Activated gamma-delta T cell (primary cell): ENCODE measurements at places on chromosomes 13 and 19.

- DNase-seq: no peak
Observed at GRCh38 chr13:84553227-84553626, 671.0 kb upstream of the SLITRK1 start.

- no peak for DNase-seq
Observed at GRCh38 chr19:52391135-52391534, 6.5 kb upstream of the ZNF528 start.

GRCh38 chr19:49988433-49988832 lies 27.5 kb upstream of the SIGLEC11 start:
- DNase-seq: no peak

- no peak for DNase-seq
Observed at GRCh38 chr19:30090963-30091362, 148.9 kb downstream of the URI1 start.

DNA sequence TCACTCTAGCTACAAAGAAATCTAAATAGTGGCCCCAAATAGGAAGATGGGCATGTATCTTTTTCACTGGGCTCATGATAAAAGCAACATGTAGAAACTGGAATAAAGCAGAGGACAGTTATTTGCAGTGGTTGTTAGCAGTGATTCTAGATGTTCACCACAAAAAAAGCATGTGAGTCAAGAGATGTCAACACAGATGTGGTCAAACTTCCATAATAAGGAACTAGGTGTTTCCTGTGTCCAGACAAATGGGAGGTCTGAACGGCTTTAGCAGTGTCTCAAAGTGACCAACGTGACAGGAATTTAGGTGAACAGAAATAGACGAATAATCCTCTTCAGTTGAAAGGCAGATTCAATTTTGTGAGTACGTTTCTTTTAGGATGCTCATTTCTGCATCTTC lies 162.7 kb downstream of the TBC1D4 start:
- DNase-seq: no peak

DNA sequence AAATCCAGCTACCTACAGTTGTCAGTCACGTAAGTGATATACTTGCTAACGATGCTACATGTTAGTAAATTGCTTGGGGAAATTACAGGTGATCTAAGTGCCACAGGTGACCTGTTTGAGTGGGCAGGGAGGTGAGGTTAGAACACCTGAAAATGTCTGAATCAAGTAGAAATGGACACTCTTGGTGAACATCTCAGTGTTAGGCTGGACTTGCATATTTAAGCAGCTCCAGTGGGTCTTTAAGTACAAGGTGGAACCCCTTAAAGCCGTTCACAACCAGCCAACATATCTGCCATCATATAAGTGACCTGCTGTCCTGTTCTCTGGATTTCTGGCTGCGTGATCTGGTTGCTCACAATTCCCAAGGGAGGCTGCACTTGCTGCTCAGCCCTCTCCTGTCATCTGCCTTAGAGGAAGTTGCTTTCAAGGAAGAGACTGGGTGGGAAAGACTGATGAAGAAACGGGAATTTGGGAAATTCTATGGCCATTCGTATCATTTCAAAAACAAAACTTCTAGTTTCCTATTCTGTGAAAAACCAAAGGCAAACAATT lies 244.0 kb downstream of the DCLK1 start:
- DNase-seq: no peak

DNA sequence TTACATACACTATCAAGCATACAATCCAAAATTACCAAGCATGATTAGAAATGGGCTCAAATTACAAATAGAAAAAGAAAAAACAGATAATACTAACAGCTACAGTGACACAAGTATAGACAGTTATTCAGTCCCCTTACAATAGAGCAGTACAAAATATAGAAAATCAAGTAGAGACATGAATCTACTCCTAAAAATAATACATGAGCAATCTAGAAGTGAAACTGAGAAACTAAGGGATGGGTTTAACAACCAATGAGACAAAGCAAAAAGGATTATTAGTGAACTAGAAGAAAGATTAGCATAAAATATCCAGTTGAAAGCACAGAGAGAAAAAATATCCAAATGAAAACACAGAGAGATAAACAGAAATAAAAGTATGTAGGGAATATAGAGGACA lies 426.7 kb downstream of the TBC1D4 start:
- DNase-seq: no peak

DNA sequence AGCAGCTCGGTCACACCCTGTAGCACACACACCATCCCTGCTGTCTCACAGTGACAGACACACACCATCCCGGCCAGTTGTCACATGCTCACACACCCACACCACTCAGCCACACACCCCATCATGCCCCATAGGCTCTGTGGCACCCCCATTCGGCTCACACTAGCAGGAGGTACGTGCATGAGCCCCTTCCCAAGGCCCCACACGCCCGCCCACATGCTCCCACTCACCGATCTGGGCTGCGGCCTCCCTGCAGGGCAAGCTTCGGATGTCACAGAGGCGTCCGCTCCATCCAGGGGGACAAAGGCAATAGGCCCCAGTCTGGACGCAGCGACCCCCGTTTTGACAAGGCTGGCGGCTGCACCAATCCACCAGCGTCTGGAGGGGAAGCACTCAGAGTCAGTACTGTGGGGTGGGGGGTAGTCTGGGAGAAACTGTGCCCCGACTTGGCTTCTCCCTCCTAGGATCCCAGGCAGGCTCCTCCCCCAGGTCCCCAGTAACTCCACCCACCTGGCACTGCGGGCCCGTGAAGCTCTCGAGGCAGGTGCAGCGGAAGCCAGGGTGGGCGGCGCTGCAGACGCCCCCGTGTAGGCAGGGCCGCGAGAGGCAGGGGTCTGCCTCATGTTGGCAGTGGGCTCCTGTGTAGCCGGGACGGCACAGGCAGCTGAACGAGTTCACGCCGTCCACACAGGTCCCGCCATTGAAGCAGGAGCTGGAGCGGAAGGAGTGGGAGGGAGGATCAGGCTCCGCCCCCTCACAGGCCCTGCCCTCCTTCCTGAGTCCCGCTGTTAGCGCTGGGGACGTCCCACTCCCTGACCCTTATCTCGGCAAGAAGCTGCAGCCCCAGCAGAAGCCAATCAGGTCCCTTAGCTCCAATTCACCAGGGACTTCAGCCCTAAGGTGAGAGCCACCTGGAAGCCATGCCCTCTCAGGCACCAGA lies 20.1 kb downstream of the NOTCH3 start:
- DNase-seq: no peak

DNA sequence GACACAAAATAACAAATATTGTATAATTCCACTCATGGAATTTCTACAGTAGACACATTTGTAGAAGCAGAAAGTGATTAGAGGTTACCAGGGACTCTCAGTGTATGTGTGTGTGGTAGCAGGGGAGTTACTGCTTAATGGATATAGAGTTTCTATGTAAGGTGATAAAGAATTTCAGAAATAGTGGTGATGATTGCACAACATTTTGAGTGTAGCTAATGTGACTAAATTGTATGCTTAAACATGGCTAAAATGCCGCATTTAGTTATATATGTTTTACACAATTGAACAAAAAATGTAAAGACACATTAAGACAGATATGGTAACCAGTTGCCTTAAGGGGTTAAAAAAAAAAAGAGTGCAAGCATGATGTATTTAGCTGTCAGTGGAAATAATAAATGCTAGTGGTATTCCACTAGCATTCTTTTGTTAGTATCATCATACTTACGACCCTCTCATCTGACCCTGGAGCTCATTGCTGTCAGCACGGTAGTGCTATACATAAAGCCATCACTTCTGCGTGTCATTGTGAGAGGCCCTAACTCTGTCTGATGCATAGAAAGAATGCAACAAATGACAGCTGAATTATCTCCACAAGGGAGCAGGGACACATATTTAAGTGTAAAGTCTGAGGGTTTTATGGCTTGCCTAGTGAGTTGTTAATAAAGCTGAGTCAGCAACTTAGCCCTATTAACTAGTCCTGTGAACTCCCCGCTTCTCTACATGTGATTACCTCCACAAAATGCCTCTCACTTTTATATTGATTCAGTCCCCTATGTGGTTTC lies 134.1 kb upstream of the RXFP2 start:
- no peak for DNase-seq

DNA sequence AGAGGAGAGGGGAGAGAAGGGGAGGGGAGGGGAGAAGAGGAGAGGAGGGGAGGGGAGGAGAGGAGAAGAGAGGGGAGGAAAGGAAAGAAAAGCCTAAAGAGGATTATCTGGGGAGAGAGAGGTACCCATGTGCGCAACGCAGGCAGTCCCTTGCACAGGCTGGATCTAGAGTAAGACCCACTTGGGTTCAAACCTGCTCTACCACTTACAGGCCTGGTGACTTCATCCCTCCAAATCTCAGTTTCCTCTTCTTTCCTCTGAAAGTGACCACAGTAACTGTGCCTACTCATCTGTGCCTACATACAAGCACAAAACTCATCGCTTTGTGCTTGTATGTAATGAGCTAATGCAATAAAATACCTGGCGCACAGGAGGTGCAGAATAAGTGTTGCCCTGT lies 732 bp upstream of the MAP1S start:
- DNase-seq: no peak

DNA sequence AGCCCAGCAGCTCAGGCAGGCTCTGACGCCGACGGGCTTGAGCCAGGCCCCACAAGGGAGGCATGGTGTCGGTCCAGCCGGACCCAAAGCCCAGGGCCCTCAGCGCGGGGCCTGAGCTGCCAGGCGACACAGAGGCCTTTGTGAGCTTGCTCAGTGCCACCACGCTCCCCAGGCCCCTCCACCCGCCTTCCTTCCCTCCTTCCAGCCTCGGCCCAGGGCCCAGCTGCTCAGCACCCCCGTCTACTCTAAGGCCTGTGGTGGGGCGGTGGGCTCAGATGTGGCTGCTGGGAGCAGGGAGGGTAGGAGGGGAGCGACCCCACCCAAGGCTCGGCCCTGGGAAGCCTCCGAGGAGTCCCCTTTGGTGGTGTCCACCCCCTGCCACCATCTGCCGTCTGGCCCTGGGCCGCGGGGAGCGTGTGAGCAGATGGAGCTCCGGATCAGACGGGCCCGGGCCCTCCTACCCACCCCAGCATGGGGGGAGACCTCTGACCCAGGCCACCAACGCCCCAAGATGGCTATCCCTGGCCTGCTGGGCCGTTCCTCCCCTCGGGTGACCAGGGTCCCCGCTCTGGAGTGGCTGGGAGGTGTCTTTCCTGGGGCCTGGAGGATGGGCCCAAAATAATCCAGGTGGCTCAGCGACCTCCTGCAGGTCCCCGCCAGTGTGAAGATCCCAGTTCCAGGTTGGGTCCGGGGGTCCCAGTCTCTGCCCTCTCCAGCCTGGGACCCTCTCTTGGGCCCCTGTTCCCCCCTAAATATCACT lies 7.8 kb downstream of the ZBTB7A start:
- no peak for DNase-seq

DNA sequence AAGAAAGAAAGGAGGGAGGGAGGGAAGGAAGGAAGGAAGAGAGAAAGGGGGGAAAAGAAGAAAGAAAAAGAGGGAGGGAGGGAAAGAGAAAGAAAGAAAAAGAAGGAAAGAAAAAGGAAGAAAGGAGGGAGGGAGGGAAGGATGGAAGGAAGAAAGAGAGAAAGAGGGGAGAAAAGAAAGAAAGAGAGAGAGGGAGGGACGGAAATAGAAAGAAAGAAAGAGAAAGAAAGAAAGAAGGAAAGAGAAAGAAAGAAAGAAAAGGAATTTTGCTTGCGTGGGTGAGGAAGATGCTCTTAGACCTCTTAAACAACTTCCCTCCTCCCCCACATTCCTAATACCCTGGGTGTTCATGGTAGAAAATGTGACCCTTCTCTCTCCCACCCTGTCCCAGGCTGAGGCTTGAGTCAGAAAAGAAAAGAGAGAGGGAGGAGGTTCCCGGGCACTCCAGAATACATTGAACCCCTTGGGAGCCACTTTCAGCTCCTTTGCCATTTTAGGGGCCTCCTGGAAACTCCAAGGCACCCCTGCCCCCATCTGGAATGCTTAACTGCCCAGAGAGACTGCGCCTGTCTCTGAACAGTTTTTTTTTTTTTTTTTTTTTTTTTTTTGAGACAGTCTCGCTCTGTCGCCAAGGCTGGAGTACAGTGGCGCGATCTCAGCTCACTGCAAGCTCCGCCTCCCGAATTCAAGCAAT lies 9.2 kb upstream of the KANK3 start:
- DNase-seq: no peak

DNA sequence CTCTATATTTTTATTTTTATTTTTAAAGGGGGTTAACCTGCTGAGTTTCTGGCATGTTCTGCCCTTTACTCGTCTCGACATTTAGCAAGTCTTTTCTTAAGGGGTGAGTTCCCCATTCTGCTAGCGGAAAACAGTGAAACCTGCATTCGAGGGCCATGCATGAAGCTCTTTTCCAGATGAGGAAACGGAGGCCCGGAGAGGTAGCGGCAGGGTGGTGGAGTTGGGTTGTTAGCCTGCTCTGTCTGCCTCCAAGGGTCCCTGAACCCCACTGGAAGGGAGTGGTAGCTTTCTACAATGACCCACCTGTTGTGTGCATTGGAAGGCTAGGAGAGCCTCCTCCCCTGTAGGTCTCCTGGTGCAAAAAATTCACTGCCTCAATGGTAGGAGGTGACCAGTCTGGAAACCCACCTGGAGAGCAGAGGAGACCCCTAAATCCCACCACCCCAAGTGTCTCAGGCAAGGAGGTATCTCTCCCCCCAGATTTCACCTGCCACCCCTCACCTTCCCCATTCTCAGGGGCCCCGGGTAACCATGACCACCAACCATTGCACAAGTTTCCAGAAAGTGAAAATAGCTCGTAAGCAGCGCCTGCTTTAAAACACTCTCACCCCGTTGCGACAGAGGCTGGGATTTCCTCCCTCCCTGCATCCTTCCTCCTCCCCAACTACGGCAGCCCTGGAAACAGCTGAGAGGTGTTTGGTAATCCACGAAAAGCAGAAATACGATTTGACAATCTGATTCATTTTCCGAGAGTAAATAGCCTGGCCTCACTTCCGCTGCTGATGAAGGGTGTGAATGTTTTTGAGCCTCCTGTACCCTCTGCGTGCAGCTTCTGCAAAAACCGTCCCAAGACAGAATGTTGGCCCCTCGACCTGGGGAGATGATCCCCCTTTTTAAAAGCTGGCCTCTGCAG lies 3.5 kb downstream of the KLF2 start:
- DNase-seq: no peak

DNA sequence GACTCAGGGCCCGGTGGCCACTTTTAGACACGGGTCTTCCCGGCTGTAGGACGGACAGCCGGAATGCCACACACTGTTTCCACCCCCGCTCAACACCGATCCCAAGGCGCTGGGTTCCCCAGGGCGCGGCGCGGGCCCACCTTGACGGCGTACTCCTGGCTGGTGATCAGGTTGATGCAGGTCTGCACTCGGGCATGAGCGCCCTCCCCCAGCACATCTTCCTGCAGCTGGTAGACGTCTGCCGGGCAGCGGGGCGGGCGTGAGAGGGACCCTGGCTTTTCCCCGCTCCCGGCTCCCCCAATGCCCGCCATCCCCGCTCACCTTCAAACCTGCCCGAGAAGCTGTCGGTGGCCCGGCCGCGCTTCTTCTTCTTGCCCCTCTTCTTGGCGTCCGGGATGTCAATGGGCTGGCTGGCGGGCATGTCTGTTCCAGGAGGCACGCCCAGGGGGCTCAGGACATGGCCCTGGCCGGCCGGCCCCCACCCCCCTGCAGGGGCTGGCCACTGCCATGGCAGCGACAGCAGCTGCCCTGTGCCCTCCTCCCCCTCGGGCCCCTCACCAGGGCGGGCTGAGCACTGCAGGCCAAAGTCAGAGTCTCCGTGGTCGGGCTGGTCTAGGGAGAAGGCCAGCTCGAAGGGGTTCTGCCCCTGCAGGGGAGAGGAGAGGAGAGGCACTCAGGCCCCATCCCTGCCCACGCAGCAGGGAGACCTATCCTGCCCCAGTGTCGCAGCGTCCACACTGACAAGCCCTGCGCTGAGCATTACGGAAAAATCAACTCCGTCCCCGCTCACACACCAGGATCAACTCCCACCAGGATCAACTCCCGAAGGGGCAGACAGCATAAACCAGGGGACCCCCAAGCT lies 4.8 kb downstream of the MKNK2 start:
- no peak for DNase-seq

- DNase-seq: no peak
Observed at GRCh38 chr13:97851269-97851668, 102.2 kb upstream of the IPO5 start.
